NCI-H446 (cell line): ENCODE measurements at places on chromosomes 3 and 15.

DNA sequence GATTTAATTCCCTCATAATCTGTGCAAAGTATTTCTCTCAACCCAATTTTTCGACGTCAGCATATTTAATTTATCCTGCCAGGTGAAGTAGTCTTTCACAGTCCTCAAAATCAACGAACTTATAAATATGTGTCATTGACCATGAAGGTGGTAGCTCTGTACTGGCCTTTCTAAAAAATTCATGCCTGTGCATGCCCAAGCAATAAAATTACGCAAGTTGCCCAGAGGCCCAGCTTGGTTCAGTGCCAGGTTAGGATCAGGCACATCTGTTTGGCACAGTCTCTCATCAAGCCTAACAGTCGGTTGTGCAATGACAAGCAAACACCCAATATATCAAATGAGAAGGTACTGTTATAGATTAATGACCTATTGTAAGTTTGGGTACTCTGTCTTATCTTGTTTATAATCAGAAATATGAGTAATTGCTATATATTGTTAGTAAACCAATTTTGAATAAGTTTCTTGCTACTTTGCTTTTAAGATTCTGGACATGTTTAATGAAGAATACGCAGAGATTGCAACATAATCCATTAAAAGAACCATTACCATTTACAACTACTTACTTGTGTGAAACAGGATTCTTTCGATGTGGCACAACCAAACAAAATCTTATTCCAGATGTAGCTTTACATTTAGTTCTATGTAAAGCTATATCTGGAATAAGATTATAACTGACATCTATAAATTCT is 159.0 kb upstream of the IL12A start:
- DNase-seq: peak; percentile 73

- no peak for DNase-seq
Observed at GRCh38 chr3:21043139-21043538, 707.9 kb downstream of the ZNF385D start.

DNA sequence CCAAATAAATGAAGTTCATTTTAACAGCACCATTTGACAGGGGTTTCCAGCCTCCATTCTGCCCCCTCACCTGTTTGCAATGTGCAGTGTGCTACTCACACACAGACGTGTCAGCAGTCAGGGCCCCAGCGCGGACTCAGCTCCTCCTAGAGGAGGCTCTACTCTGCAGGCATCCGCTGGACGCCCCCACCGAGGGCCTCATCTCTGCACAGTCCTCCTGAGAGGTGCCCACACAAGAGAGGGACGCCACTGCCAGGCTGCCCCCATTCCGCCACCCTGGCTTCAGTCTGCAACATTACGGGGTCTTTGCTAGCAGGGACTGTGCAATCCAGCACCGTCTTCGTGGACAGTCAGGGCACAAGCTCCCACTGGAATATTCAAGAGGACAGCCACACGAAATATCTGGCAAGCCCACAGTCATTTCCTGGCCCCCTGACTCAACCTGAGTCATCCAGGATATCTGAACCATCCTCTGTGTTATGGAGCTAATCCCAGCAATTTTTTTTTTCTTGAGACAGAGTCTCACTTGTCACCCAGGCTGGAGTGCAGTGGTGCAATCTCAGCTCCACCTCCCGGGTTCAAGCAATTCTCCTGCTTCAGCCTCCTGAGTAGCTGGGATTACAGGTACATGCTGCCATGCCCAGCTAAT is 255.0 kb downstream of the OCA2 start:
- no peak for DNase-seq

DNA sequence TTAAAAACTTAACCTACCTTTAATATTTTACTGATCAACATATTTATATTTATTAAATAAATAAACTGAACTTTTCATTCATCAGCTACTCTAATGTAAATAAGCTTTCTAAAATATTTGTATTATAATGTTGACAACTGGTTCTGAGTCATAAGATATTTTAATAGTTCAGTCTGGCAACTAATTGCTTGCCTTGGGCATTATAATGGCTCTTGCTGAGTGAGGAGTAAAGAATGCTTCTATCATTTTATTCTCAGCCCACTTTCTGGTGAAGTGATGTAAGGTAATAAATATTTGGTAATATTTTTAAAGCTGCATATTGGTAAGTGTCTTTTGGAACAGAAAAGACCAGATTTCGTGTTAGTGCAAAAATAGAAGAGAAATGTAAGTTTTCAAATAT is 81.5 kb downstream of the DIPK2A start:
- DNase-seq: no peak

- DNase-seq: no peak
Observed at GRCh38 chr15:77035999-77036471, 34.9 kb downstream of the TSPAN3 start.

DNA sequence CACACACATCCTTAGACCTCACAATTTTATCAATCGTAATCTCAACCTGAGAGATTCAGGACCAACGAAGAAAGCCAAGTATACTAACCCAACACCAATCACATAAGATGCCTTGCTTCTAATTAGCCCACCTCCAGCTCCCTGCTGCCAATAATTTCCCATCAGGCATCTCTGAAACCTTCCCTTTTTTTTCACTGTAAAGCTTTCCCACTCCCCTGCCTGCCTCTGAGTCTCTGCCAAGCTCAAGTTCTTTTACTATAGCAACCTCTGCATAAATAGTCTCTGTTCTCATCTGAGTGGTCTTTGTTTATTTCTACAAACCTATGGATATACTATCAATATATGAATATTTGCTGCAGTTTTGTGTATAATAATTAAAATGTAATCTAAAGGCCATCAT is 86.5 kb downstream of the PIK3CB start:
- no peak for DNase-seq

GRCh38 chr15:73602446-73602843 is 30.7 kb downstream of the NPTN start:
- DNase-seq: no peak

GRCh38 chr3:138569090-138569489 is 25.0 kb downstream of the CEP70 start:
- no peak for DNase-seq

- DNase-seq: peak; percentile 29
Observed at GRCh38 chr3:150293401-150294001, 114.6 kb upstream of the TSC22D2 start.
